Epithelial cell of proximal tubule (primary cell): ENCODE measurements at places on chromosomes 12 and 14. TPM values are rescaled to one million over a fixed set of nuclear protein-coding genes. Genes with fewer than 3 reads are reported as not detected.
A peak's percentile ranks its signal among the peaks of the same experiment; 100 is the strongest.

DNA sequence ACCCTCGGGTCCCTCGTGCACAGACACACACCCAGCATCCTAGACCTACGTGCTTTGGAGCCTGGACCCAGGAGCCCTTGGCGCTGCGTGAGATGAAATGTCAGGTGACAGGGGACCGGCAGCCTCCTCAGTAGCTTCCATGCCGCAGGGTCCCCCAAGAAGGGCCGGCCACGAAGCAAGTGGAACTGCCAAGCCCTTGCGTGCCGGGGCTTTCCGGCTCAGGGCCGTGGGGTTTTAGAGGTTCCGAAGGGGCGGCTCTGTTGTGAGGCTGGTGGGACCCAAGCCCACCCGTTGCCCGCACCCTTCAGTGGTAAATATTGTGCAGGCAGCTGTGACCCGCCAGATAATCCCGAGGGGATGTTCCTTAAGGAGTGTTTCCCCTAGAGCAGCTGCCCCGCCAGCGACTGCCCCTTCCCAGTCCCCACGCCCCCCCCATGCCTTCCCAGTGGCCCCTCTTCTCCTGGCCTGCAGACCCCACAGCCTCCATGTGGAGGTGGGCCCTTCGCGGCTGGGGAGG lies 133.7 kb downstream of the ADGRD1 start:
- DNase-seq = no peak

GRCh38 chr14:31479027-31479426 lies 8.8 kb downstream of the GPR33 start:
- DNase-seq = no peak

DNA sequence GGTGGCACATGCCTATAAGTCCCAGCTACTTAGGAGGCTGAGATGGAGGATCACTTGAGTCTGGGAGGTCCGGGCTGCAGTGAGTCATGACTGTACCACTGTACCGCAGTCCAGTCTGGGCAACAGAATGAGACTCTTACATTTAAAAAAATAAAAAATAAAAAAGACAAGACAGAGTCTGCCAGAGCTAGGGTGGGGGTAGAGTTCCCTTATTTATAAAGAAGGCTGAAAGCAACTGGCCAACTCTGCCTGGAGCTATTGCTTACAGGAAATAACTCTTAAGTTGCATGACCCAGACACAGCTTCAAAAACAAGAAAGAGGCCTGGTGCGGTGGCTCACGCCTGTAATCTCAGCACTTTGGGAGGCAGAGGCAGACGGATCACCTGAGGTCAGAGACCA lies 31.5 kb downstream of the NUMB start:
- DNase-seq = no peak

DNA sequence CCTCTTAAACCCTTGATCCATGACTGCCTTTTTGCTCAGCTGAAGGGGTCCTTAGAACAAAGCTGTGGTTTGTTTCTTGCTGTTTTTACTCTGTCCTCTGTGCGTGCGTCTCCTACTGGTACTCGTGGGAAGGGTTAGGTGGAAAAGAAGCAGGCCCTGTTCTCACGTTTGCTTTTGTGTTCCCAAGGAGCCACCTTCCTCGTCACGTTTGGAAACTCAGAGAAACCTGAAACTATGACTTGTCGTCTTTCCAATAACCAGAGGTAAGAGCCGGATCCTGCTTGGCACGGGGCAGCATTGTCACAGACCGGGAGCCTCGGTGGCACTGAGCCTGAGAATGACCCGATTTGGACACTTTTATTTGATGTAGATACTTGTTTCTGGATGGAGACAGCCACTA lies 13.1 kb downstream of the ZFYVE21 start:
- DNase-seq = no peak

GRCh38 chr12:93434256-93434865 lies 7.4 kb downstream of the UBE2N start:
- DNase-seq = no peak

DNA sequence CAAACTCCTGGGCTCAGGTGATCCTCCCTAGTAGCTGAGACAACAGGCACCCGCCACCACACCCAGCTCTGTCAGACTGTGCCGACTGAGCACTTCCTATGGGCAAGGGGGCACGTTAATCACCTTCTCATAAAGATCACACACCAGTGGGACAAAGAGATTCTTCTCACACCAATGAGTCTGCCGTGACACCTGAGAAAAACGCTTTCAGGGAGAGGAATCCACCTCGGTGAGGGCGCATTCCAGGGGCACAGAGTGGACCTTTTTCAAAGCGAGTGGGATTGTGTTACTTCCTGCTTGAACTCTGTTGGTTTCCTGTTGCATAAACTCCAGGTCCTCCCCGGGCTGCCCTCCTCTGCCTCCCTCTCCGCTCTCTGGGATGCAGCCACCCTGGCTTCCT lies 17.5 kb upstream of the SCARB1 start:
- DNase-seq = no peak

MANSC4 gene
- not detected in 2 replicates for total RNA-seq

DNA sequence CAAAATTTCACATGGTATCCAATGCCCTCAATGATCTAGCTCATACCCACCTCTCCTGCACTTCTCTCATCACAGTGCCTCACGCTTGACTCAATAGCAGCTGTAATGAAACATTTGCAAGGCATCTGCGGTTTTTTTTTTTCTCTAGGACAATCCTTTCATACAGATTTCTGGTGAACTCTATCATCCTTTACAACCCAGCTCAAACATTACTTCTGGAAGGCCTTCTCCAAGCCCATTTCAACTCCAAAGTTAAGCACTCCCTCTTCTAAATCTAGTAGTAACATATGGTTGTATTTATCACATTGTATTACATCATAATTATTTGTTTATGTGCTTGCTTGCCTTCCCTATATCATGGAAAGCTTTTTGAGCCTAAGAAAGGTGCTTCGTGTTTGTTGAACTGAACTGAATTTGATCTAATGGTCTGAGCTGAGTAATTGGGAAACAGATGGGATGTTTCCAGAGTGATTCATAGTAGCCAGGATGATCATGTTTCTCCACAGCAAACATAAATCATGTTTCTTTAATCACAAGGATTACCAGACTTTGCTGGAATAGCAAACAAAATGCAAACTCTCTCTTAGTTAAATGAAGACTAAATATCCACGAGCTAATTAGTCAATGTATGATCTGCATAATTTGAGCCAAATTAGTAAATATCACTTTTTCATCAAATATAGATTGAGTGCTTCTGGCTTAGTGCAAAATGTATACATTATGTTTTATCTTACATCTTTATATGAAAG lies 14.3 kb downstream of the CFL2 start:
- peak; percentile 75 for DNase-seq

LALBA gene
- total RNA-seq = not detected in 2 replicates

GRCh38 chr14:91946622-91947474 lies 646 bp downstream of the FBLN5 start:
- DNase-seq = no peak

OR6C4 gene
- total RNA-seq = not detected in 2 replicates

DNA sequence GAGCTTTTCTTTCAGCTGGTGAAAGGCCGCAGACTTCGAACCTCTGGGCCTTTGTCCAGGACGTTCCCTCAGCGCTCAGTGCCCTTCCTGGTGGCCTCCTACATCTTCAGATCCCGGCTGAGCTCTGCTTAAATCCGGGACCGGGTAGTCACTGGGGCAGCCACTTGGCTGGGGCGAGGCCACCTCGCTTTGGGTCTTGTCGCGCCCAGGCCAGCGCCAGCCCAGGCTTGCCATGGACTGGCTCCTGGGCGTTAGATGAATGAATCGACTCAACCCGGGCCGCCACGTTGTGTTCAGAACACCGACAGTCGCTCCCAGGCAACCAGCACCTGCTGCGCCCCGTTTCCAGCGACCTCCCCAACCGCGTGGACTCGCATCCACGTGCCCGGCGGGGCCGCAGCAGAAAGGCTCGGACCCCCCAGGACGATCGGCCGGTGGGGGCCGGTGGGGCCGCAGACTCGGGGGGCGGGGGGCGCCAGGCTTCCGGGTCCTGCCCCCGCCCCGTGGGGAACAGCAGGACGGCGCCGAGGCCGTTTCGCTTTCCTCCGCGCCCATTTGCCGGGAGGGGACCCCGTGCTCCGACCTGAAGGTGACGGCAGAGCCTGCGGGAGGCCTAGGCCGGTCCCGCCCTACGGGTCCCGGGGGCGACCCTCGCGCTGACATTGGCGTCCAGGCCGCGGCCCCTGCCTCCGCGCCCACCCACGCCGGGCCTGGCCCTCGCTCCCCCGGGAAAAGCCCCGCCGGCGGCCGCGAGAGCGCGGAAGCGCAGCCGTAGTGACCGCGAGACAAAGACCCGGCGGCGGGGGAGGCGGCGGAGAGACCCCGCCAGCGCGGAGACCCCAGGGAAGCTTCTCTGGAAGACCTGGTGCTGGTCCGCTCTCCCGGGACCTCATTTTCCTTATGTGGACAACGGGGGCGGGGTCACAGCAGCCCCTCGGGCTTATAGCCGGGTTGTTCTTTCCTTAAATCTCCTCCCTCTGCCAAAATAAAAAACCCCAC lies 37.3 kb upstream of the RCOR1 start:
- DNase-seq = no peak

PAPLN gene
- total RNA-seq = 5.9 and 12.7 TPM in 2 replicates

KCNK13 gene
- 0.12 and 0.22 TPM in 2 replicates for total RNA-seq
